ENCODE measurements at places on chromosomes 11 and 22.

- DNase-seq, result no peak
Measured at GRCh38 chr11:35197292-35197691, 58.3 kb downstream of the CD44 start.

- no peak for DNase-seq
Measured at GRCh38 chr22:44613196-44613595, 88.8 kb upstream of the PRR5 start.

GRCh38 chr11:34148504-34149165 is 43.2 kb downstream of the NAT10 start:
- no peak for DNase-seq

DNA sequence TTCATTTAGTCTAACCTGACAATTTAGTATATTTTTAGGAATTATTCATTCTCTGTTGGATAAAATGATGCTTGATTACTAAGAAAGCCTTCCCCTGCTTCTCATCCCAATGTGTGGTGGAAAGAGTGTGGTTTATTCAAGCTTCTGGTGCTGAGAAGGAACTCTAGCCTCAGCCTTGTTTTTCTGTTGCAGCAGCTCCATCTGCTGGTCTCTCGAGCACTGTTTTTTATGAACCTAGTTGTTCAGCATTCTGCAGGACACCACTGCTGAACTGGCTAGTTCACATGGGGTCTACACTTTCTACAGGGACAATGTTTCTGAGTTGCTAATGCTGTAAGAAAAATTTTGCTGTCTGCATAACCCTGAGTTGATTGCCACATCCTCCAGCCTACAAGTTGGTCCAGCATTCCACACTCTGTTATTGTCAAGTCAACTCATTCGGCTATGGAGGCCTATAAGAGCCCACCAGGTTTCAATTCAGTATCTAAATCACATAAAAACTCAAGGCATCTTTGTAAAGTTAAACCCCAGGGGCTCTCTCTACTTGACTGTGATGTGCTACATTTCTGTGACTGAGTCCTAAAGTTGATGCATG is 14.3 kb downstream of the OR2AG2 start:
- peak; percentile 18 for DNase-seq

- DNase-seq, result no peak
Measured at GRCh38 chr11:22461626-22462025, 123.4 kb downstream of the SLC17A6 start.

- DNase-seq, result peak; percentile 15
Measured at GRCh38 chr22:26979294-26979693, 321.9 kb downstream of the MIAT start.

- DNase-seq, result no peak
Measured at GRCh38 chr11:20060647-20061205, 99.5 kb downstream of the DBX1 start.

GRCh38 chr11:35420371-35420770 is 1.0 kb upstream of the SLC1A2 start:
- no peak for DNase-seq

- DNase-seq, result no peak
Measured at GRCh38 chr11:123308077-123308476, 113.0 kb upstream of the CLMP start.

DNA sequence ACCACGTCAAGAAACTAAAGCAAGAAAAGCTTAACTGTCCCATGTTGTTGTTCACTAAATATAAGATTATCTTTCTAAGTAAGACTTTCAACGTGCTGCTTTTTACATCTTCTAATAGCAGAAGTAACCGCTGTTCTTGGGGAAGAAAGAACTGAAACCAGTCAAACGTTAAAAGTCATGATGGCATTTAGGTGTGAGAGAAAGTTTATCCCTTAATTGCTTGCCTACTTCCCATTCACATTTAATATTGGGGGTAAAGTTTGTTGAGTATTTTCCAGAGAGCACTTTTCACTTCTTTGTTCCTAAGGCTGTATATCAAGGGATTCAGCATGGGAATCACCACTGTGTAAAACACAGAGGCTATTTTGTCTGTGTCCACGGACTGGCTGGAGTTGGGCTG is 970 bp downstream of the OR5B21 start:
- DNase-seq, result no peak

DNA sequence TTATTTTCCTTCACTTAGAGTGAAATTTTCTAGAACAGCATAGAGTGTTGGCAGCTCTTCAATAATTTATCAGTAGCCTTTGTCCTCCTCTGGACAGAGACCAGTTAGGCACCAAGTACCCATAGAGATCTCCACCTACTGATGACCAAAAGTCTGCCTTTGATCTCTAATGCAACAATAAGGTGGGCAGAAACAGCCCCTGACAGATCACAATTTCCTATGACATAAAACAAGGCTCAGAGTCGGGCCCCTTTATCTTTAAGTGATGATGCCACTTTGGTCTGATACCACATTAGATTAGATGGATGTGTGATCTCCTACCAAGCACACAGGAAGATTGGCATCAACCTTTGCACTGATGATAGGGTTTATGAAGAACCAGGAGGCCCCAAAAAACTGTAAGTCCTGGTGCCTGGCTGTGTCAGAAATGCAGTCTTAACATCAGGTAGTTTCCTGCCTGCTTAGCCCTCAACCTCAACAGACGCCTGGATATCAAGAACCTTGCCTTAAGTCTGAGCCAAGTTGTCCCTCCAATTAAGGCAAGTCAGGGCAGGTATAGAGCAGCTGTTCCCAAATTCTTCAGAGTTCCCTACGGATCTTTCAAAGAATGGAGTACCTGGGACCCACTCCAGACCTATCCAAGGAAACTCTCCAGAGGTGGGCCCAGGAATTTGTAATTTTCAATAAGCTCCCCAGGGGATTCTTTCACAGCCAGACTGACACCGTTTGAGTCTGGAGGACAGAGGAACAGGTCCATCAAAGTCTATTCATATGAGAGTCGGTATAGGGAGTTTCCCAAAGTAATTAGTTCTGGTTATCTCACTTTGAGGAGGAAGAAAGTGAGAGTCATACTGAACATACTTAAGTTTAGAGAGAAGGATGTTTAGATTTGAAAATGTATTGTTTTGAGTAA is 30.6 kb upstream of the TMPRSS4 start:
- DNase-seq, result no peak

DNA sequence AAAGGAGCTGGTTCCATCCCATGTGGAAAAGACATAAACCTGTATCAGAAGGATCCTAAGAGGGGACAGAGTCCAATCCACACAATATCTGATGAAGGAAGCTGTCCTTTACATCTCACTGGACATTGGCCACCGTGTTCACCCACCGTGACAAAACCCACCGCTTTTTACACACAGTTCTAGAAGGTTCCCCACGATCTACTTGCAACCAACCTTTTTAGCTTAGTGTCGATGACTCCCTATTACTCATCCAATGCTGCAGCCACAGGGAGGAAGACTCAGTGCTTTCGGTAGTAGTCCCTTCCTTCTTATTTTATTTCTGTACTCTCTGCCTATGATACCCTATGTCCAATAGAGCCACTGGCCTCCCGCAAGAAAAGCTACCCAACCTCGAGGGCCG is 65.4 kb downstream of the MAPK1 start:
- no peak for DNase-seq

DNA sequence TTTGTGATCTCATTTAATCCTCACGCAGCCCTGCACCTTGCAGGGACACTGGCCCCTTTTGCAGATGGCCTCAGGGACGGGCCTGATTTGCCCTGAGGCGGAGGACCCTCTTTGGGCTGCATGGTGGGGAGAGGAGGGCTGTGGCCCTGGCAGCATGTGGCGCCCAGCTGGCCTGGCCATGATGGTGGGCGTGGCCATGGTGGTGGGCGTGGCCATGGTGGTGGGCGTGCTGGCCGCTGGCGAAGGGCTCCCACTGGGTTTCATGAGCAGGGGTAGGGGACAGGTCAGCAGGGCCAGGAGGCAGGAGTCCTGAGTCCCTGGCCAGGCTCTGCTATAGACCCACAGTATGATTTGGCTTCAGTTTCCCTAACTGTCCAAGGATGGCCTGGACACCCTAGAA is 13.1 kb downstream of the WNT11 start:
- no peak for DNase-seq

DNA sequence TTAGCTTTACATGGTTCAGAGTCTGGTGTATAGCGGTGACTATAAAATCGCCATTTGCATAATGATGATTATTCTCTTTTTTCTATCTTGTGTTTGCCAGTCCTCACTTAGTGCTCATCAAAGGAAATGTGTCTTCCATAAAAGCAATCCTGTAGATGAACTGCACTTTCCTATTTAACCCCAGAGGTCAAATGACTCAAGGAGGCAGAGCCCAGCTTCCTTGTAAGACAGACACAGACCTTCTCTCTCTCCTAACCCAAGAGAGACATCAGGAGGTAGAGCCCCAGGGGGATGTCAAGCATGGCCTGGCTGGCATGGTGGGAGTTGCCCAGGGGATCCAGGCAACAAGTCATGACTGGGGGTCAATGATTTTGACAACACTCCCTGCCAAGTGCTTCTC is 46.9 kb upstream of the CRTAM start:
- DNase-seq, result no peak

DNA sequence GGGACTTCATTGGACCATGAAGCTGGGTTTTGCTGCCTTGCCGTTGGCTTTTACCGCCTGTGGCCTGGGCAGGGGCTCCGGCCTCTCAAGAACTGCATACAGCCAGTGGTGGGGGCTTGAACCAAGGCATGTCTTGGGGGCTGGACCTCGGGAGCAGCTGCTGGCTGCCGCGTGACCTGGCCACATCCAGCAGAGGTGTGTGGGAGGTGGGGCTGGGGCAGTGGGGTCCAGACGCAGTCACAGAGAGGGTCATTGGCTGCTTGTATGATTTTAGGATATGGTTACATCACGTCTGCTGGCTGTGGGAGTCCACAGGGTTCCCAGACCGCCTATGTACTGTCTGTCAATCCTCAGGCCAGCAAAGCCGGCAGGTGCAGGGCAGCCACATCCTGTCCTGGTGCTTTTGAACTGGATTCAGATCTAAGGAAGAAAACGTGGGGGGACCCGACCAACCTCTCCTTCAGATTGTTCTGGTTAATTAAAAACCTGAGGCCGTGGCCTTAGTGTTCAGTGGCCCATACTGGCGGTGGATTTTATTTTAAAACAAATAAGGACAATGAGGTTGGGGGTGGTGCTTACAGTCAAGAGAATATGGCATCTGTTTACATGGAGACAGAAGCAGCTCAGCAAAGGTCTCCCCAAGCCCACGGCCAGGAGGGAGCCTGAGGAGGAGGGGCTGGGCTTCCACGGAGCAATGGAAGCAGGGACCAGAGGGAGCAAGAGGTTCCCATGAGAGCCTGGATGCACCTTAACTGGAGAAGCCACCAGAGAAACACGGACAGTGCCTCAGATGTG is 426.0 kb downstream of the TBC1D22A start:
- DNase-seq, result no peak

DNA sequence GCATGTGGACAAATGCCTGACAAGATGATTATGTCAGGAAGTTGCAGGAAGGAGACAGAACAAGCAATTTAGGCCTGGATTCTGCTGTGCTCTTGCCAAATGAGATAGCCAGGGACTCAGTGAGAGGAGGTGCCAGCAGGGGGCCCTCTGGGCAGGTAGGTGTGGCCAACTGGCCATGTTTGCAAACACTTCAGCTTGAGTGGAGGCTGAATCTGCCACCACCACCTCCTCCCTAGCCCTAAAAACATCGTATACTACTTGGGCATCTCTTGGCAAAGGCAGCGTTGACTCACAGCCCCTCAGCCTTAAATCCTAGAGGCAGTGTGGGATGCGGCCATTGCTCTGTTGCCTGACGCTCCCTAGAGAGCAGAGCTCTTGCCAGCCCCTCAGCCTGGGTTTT is 95.1 kb upstream of the PLET1 start:
- DNase-seq, result no peak

GRCh38 chr11:14075118-14076078 is 112.9 kb downstream of the SPON1 start:
- DNase-seq, result no peak

- DNase-seq, result no peak
Measured at GRCh38 chr22:23904573-23905254, 10.5 kb downstream of the MIF start.

DNA sequence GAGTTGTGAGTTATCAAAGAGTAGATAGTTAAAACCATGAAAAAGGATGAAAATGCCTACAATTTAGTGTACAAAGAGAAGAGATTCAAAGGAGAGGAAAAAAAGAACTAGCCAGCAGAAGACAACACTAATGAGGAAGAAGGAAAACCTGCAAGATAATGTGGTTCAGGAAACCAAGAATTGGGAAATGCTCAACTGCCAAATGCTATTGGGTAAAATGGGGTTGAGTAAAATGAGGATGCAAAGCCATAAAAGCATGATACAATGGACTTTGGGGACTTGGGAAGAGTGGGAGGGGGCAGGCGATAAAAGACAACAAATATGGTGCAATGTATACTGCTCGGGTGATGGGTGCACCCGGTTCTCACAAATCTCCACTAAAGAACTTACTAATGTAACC is 7.6 kb upstream of the OR52K2 start:
- DNase-seq, result no peak

DNA sequence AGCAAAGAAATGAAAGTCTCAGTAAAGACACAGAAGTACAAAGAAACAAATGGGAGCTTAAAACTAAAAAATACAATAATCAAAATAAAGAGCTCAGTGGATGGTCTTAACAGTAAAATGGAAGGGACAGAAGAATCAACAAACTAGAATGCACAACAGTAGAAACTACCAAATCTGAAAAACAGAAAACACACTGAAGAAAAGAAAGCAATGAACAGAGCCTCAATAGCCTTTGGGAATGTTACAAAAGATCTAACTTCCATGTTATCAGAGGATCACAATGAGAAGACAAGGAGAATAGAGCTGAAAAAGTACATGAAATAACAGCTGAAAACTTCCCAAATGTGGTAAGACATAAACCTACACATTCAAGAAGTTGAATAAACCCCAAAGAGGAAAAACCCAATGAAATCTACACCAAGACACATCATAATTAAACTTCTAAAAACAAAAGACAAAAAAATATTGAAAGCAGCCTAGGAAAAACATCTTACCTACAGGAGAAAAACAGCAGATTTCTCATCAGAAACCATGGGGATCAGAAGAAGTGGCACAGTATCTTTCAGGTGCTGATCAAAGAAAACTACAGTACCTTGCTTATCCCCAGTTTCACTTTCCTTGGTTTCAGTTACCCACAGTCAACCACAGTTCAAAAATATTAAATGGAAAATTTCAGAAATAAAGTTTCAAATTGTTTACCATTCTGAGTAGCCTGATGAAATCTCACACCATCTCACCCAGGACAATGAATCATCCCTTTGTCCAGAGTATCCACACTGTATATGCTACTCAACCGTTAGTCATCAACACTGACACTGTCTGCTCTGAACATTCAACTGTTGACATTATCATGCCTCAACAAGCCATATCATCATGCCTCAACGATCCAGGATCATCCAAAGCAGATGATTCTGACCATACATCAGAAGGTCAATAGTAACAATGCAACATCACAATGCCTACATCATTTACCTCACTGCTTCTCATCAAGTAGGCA is 22.2 kb downstream of the RRAS2 start:
- no peak for DNase-seq

DNA sequence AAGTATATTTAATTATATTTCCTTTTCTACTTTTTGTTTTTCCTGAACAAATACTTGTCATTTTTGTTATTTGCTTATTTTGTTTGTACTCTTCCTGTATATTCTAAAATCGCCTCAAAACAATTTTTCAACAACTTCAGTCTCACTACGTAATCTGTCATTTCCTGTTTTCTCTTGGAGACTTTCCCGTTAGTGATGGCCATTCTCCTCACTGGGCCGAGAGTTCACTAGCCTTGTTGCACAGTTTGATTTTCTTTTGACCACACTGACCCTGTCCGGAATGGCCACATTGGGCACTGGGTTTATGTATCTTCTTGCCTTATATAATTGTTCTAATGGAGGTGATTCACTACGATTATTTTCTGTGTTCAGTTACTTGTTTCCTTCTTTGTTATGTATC is 726.1 kb downstream of the FAM181B start:
- no peak for DNase-seq

- DNase-seq, result no peak
Measured at GRCh38 chr11:45643598-45644260, 21.7 kb downstream of the CHST1 start.

GRCh38 chr11:77207618-77208313 is 79.7 kb downstream of the MYO7A start:
- DNase-seq, result no peak
